ENCODE measurements at places on chromosomes 2 and 18.
A peak's percentile ranks its signal among the peaks of the same experiment; 100 is the strongest.

DNA sequence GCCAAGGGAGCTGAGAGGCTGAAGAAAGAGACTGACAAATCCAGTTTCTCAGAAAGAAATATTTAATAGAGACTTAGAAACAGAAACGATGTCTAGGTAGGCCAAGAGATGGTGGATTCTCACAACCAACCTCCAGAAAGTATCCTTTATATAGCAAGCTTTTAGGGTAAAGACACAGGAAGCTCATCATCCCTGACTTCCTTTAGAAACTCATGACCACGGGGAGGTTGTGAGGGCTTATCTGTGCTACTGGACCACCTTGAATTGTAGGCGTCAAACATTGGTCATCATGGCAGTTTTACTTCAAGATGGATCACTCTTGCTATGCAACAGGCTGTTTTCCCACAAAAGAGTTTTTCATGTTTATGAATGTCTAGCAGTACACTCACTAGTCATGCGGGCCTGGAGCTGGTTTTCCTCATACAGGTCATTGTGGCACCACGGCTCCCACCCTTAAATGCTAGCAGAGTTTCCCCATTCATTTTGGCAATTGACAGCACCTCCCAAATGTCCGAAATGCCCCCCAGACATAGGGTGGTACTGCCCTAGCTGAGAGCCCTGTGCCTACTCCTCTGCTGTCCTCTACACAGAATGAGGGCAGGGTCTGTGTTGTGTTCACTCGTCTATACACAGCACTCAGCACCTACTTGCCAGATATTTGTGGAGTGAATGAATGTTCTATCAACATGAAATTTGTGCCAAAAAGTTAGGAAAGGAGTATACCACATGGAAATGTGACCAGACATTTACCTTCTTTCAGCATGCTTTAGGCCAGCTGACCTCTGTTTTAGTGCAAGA lies 89.0 kb downstream of the TMEM247 start:
- no peak for DNase-seq

- no peak for DNase-seq
These were observed 27.9 kb downstream of the GPC1 start for GRCh38 chr2:240463274-240463865.

DNA sequence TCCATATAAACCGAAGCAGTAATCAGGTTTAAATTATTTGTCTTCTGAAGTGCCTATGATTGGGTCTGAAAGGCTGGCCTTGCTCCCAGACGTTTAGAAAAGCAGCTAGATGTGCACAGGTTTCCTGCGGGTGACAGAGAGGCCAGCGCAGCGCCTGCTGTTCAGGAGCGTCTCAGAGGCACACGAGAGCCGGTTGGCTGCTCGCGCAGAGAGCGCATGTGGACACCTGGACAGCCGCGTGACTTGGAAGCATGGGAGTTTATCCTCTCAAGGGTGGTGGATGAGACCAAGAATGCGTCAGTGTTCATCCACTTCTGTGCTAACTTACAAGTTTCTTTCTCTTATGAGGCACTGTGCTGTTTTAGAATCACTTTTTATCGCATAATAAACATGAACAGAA lies 303.7 kb downstream of the PTGR3 start:
- no peak for DNase-seq

- no peak for DNase-seq
These were observed 343.1 kb downstream of the CBLN2 start for GRCh38 chr18:72201032-72201431.

DNA sequence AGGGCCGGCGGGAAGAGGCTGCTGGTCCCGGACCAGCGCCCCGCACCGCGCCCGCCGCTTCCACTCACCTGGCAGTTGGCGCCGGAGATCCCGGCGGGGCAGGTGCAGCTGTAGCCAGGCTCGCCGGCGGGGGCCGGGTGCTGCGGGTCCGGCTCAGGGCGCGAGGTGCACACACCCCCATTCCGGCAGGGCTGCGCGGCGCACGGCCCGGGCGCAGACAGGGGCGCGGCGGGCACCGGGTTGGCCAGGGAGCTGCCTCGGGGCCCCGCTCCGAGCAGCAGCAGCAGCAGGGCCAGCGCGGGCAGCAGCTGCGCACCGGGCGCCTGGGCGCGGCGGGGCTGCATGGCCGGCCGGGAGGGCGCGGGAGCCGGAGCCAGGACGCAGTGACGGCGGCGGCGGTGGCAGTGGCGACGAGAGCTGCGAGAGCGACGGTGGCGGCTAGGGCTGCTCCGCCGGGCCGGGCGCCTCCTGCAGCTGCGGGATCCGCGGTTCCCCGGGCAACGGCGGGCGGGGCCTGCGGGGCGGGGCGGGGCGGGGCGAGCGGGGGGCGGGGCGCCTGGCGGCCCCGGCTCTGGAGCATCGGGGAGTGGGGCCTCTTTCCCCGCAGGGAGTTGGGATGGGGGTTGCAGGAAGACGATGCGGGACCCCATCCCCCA lies at the start of gene DNER:
Gene DNER, minus strand, starts transcription at position 476 of the 656 bp plus-strand sequence. Its CDS starts 132 bp downstream, at position 344.
- peak; percentile 65 for DNase-seq

All from ELR (cell line).